Activated T-cell treated with anti-CD3 and anti-CD28 coated beads, Interleukin-2, amount 50 U/mL, for 72 hours (primary cell): ENCODE measurements at places on chromosomes 2 and 18.
A peak's percentile ranks its signal among the peaks of the same experiment; 100 is the strongest.

DNA sequence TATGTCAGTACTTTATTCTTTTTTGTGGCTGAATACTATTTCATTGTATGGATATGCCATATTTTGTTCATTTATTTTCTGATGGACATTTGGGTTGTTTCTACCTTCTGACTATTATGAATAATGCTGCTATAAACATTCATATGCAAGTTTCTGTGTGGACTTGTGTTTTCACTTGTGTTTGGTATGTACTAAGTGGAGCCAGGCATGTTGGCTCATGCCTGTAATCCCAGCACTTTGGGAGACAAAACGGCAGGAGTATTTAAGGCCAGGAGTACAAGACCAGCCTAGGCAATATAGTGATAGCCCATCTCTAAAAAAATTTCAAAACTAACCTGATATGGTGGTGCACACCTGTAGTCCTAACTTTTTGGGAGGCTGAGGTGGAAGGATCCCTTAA, 23.3 kb downstream of the MARCHF7 start:
- no peak for DNase-seq

- no peak for DNase-seq
Observed at GRCh38 chr2:25854613-25855012, 23.7 kb downstream of the ASXL2 start.

DNA sequence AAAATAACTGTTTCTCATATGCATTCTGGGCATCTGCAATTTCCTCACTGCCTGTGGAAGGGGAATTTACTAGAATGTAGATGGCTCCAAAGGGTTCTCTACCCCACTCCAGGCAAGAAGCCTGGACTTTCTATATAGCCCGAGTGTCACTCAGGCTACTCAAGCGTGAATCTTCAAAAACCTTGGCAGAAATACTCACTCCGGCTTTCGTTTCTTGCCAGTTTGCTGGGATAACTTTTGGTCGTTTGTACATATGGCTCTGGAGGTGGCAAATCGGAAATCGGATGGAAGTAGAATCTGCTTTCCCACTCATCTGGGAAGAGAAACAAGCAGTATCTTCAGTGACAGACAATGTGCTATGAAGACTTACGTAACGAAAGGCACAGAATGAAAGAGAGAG, 30.7 kb downstream of the WIPF1 start:
- no peak for DNase-seq

DNA sequence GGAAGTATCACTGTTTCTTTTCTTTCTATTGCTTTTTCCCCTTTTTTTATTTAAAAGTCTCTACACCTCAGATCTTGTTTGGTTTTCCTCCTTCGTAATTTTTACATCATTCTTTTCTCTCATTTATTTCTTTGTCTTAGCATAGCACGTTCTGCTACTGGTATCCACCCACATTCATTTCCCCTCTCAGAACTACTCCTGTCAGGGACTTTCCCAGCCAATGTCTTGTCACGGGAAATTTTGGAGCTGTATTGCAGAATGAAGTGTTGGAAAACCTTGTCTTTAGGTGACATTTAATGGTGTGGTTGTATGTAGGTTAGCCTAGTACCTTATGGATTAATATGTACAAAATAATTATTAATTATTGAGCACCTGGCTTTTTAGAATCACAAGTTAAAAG, 34.0 kb downstream of the TTLL4 start:
- no peak for DNase-seq

DNA sequence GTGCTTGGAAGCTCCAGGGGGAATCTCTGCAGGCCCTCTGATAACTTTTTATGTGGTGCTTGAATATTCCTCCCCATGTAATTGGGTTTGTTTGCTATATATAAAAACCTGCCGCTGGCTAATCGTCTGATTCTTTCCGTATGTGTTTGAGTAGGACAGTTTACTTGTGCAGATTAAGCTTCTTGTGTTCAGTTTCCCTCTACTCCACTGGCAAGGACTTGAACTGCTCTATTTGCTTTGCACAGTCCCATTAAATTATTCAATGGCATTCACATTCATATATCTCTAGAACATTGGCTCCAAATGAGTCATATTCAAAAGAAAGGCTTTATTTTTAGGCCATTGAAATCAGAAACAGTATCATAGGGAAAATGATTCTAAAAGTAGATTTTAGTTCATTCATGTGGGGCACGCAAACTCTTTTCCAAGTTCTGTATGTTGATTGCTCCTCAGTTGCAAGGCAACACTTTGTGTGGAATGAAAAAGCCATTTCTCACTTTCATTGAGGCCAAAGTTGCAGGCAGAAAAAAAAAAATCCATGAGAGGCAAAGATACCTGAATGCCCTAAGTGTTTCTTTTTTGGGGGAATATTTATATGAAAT, 1682.3 kb upstream of the PIK3C3 start:
- no peak for DNase-seq

DNA sequence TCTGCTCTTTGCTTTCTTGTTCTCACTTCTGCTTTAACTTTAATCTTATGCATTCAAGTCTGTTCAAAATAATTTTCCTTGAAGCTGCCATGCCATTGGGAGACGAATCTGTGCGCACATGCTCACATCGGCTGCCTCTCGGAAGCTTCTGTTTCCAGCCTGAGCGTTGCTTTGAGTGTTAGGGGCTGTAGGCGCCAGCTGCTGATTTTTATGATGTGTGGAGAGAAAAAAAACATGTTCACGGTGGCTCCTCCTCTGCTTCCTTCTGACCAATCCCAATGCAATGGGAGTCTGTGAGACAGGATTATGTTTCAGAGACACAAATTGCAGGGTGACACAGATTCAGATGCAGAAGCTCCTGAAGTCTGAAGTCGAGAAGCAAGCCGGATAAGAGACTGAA, at the start of gene MC4R:
Gene MC4R, minus strand, starts transcription at position 180 of the 400 bp plus-strand sequence. CDS start 426 bp downstream, outside the sequence.
- DNase-seq = no peak

GRCh38 chr2:20451000-20451290, 4.1 kb downstream of the RHOB start:
- DNase-seq = no peak

GRCh38 chr2:80377071-80377470, 72.5 kb upstream of the LRRTM1 start:
- DNase-seq = no peak

- DNase-seq = no peak
Observed at GRCh38 chr2:71685941-71686611, 232.7 kb downstream of the DYSF start.

- peak; percentile 36 for DNase-seq
Observed at GRCh38 chr2:119826370-119826961, 66.7 kb downstream of the PTPN4 start.

DNA sequence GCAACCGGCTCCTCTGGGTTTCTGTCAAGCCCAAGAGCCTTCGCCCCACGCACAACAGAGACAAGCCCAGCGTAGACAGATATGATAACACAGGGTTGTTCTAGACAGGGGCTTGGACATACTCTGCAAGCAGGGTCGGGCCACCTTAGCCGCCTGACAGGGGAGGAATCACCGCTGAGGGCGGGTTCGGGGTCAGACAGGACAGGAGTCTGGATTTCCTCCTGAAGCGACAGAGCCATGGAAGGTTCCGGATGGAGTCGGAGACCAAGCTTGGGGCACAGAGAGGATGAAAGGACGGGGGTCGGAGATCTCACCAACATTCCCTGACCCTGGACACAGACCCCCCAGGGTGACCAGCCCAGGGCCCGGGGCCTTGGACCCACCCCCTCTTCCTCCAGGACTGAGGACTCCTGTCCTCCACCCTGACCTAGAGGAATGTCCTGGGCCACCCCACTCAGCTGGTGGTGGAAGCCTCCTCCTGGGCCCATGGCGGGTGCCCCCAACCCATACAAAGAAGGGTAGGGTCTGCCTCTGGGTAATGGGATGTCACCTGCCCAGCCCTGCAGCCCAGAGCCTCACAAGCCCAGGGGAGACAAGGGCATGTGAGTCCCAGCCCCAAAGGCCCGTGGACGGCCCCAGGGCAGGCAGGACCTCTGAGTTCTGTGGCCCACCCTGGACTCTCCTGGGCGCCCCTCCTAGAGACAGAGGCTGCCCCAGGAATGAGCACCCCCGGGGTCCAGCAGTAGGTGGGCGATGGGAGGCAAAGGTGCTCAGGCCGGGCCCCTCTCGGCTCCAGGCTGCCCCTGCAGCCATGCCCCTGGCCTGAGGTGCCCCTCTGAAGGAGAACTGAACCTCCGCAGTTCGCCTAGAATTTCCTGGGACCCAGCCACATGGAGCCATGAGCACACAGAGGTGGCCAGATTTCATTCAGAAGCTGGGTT, 44.1 kb upstream of the GPC1 start:
- no peak for DNase-seq

- DNase-seq = no peak
Observed at GRCh38 chr2:233227346-233227978, 24.0 kb upstream of the ATG16L1 start.

GRCh38 chr2:165773684-165774083, 20.4 kb downstream of the GALNT3 start:
- DNase-seq = no peak

GRCh38 chr2:157769856-157770255, 106.3 kb downstream of the ACVR1 start:
- no peak for DNase-seq

DNA sequence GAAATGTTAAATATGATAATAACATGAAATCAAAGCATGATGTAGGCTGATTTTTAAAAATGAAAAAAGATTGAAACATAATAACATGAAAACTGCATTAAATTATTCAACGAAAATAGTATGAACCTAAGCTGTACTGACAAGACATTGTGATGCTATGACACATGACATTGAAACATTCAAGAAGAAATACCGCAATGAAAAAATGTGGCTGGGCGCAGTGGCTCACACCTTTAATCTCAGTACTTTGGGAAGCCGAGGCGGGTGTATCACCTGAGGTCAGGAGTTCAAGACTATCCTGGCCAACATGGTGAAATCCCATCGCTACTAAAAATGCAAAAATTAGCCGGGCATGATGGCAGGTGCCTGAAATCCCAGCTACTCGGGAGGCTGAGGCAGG, 14.6 kb downstream of the CXCR1 start:
- no peak for DNase-seq

- DNase-seq = no peak
Observed at GRCh38 chr2:231745303-231746038, 35.6 kb downstream of the PDE6D start.

- no peak for DNase-seq
Observed at GRCh38 chr2:20667531-20668401, 822 bp downstream of the GDF7 start.

DNA sequence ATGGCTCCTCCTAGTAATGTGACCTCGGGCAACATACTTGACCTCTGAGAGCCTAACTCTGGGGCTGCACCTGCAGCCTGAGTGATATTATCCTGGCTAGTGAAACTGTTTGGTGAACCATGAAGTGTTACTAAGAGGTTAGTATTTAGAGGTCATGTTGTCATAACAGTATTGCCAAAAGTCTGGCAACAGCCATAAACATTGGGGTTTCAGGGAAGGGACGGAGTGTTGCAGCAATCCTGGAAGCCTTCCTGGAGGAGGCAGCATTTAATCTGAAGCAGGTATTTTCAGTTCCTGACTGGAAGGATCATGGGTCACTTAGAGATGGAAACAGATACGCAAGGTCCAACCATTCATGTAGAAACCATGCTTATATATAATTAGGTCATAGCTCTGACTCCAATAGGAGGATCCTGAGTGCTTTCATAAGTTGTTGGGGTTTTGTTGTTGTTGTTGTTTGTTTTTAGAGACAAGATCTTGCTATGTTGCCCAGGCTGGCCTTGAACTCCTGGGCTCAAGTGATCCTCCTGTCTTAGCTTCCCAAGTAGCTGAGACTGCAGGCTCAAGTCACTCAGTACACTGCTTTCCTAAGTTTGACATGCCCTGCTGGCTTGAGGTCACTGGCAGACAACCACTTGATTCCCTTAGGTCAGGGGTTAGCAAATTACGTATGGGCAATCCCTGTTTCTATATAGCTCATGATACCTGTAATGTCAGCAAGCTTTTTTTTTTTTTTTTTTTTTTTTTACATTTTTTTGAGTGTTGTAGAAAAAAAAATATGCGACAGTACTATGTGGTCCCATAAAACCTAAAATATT, 21.5 kb downstream of the GPR39 start:
- no peak for DNase-seq

GRCh38 chr18:76670564-76671288, 151.6 kb upstream of the ZNF236 start:
- DNase-seq = no peak

GRCh38 chr2:208783184-208783583, 376.6 kb downstream of the PTH2R start:
- no peak for DNase-seq

DNA sequence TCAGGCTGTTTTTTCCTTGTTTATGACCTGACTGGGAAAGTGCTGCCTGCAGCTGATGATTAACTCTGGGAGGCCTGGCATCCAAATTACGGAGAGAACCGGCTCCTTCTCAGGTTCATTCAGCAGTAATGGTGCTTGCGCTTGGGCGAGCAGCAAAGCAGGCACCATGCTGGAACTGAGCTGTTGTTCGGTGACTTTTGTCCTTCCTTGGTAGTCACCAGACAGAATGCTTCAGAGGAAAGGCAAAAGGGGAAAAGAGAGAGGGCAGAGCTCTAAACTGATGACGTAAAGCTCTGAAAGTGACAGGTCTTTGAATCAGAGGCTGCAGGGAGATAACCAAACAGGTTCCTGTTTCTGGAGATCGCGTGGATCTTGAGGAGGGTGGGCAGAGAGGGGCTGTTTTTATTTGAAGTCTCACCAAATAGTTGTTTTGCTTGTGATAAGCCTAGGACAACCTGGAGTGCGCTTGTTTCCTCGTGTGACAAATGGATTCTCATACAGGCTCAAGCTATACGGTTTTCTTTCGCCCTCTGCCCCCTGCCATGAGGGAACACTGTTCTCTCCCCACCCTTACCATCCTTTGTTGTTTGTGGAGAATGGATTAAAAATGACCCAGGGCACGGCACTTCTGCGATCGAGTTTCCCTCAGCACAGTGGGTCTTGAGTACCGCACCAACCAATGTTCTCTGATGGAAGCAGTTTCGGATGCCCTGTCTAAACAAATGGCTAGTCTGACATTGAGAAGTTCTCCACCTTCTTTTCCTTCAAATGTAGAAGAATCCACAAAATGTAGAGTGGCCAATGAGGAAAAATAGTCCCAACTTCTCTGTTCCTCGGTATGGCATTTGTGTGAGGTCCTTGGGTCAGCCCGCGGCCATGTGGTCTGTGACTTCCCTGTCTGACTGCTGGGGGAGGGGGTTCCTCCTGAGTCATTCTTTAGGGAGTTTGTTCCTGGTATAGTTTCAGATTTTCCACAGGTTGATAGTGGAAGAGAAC, 1.3 kb downstream of the RASGRP3 start:
- DNase-seq = peak; percentile 32
